ENCODE measurements at places on chromosomes 11 and 22.

DNA sequence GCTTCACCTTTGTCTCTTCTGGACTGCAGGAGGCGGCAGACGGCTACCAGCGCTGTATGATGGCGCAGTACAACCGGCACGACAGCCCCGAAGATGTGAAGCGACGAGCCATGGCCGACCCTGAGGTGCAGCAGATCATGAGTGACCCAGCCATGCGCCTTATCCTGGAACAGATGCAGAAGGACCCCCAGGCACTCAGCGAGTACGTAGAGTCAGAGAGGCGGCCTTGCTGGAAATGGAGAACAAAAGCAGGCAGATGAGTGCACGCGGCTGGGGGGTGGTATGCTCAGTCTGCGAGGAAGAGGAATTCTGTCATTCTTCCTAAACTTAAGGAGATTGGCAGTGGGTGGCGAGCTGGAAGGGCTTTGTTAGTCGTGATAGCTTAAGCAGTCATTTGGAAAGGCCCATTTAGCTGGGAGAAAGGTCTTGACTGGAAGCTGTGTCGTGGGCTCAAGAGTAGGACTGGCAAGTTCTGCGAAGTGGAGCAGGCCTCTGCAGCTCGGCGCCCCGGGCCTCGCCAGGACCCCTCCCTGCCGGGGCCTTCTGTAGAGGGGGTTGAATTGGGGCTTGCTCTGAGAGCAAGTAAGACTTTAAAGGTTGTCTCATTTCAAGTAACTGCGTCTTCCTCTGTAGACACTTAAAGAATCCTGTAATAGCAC lies 3.0 kb upstream of the FERMT3 start:
- no peak for DNase-seq

- DNase-seq = no peak
Measured at GRCh38 chr11:7527029-7527428, 13.2 kb downstream of the PPFIBP2 start.

GRCh38 chr11:80165744-80166143 lies 724.9 kb upstream of the TENM4 start:
- no peak for DNase-seq

DNA sequence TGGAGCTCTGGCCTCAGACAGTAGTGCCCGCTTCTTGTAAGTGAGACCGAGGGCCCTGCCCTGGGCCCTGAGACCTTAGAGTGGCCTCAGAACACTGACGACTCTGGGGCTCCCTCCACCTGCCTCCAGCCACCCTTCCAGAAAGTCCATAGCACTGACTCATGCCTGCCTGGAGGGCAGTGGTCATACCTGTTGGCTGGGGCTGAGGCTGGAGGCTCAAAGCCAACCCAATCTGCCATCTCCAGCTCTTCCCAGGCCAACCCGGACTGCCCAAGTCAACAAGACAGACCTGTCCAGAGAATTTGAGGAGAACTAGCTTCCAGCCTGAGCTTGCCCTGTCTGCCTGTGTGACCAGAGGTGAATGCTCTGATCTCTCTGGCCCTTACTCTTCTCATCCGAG lies 66.9 kb upstream of the TTLL12 start:
- DNase-seq = no peak

DNA sequence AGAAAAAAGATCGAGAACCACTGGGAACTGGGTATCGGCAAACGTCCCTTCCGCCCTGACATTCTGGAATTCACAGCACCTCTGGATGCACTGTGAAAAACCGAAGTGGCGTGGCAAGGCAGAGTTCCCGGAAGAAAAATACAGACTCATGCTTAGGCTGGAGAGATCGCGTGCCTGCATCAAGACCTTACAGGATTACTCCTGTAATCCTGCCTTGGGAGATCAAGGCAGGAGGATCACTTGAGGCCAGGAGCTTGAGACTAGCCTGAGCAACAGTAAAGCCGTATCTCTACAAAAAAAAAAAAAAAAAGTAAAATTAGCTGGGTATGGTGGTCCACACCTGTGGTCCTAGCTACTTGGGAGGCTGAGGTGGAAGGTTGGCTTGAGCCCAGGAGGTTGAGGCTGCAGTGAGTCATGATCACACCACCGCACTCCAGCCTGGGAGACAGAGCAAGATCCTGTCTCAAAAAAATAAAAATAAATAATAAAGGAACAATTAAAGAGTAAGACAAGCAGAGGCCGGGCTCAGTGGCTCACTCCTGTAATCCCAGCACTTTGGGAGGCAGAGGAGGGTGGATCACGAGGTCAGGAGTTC lies 19.9 kb upstream of the TEF start:
- no peak for DNase-seq

DNA sequence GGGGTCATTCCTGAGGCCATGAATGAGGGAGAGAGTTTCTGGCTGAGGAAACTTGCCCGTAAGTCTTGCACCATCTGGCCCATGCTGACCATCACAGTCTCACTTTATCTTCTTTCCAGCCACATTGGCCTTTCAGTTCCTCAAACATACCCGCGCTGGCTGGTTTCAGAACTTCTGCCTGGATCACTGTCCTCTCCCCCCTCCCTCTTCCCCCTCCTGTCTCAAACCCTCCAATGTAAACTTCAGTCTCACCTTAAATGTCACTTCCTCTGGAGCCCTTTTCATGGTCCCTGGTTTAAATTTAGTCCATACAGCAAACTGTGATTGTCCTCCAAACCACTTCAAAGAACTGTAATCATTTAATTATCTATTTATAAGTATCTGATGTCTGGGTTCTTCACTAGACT lies 3.7 kb upstream of the TMEM109 start:
- DNase-seq = no peak

GRCh38 chr11:44376423-44376822 lies 66.5 kb upstream of the ALX4 start:
- DNase-seq = no peak

DNA sequence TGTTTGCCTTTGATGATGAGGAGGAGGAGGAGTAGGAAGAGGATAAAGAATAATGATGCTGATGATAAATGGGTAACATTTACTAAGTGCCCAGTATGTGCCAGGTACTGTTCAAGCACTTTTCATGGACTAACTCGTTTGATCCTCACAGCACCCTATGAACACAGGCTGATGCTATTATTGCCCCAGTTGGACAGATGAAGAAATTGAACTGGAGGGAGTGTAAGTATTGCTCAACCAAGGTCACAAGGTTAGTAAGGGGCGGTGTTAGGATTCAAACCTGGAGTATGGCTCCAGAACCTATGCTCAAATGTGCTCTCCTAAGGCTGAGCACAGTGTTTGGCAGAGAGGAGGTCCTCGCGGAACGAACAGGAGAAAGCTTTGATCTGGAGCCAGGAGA lies 78.6 kb downstream of the SYN3 start:
- DNase-seq = no peak

- DNase-seq = no peak
Measured at GRCh38 chr11:1219834-1220815, 2.7 kb upstream of the MUC5B start.

- no peak for DNase-seq
Measured at GRCh38 chr11:128916681-128917080, 25.5 kb downstream of the KCNJ5 start.

- DNase-seq = no peak
Measured at GRCh38 chr11:15236559-15236958, 121.8 kb downstream of the INSC start.

DNA sequence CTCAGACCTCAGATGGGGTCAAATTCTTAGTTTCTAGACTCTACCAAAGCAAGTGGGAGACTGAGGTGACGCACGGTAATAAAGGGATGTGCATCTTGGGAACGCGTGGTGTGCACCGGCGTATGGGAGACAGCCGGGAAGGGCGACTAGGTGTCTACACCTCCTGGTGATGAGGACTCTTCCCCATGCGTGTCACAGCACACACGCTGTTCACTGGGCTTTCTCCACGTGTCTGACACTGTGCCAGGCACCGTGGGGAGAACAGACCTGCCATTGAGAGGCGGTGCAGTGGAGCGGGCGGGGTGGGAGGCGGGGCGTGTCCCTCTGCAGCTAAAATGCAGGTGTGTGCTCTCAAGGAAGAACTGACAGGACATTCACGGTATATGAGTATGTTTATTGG lies 5.3 kb downstream of the FXYD6 start:
- DNase-seq = no peak

DNA sequence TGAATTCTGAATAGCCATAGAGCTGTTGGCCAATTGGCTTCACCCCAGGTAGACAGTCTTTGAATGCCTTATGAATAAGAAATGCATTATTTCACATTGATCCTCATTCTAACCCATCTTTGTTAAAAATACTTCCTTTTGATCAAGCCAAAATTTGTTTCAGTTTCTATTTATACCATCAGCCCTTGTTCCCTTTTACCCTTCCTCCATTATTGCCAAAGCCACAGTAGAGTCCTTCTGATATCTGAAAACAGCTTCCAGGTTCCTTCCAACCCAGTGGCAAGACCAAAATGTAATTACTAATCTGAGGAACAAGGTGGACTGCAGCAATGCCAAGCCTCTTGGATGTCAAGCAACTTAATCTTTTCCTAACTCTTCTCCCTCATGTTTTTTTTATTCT lies 458.8 kb downstream of the BUD13 start:
- no peak for DNase-seq

GRCh38 chr11:129457321-129457720 lies 81.7 kb downstream of the BARX2 start:
- DNase-seq = no peak

- DNase-seq = no peak
Measured at GRCh38 chr11:7671347-7672215, 1.7 kb downstream of the CYB5R2 start.

GRCh38 chr11:130203766-130204702 lies 44.5 kb downstream of the ST14 start:
- DNase-seq = no peak
